ENCODE measurements at places on chromosomes 7 and 10. TPM values are rescaled to one million over a fixed set of nuclear protein-coding genes. Genes with fewer than 3 reads are reported as not detected.
A peak's percentile ranks its signal among the peaks of the same experiment; 100 is the strongest.

DNA sequence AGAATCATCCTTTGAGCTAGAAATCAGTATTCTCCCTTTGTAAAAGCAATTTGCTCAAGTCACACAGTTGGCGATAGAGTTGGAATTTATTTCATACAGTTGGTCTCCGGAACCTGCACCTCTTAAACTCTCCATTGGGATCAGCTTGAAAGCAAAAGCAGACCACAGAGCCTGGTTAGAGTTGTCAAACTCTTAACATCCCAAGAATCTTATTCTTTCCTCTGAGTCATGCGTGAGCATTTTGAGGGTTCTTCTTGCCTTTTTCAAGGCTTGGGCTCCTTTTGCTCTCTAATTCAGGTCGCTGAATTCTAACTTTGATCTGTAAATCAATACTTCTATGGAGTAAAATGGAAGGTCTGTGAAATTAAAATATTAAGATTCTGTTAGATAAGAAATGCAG lies 19.6 kb upstream of the SCIN start:
- DNase-seq, result no peak
- no peaks in the 10 kb centered on the region for H3K4me1 ChIP-seq
- no peaks in the 10 kb centered on the region for H3K27me3 ChIP-seq

CPA4 gene
- not detected for total RNA-seq

TFPI2 gene
- 1.5 TPM for total RNA-seq

GRCh38 chr7:380711-381210 lies 90.8 kb downstream of the FOXL3 start:
- H3K27ac ChIP-seq, result no peak overlapping the region
- DNase-seq, result peak; percentile 42
- peaks cover 11% of the 10 kb centered on the region for H3K4me1 ChIP-seq
- H3K4me3 ChIP-seq, result no peak overlapping the region
- no peaks in the 10 kb centered on the region for H3K36me3 ChIP-seq
- H3K27me3 ChIP-seq, result peaks cover 22% of the 10 kb centered on the region

FOXL3 gene
- not detected for total RNA-seq

DNA sequence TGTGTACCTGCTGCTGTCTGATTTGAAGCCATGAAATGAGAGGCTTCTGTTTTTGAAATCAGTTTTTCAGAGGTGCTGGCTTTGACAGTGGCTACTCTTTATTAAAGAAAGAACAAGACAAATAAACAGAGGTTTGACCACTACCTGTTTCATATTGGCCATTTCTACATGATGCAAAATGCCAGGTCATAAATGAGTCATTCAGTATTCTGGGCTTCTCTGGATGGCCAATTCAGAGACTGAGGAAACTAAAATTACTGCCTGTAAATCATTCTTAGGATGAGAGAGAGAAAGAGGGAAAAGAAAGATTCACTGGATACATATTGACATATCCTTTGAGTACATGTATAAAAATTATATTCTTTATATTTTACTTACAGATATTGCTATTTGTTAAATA lies 303.3 kb upstream of the ETV1 start:
- no peak for DNase-seq
- H3K36me3 ChIP-seq, result no peaks in the 10 kb centered on the region
- no peaks in the 10 kb centered on the region for H3K27me3 ChIP-seq
- H3K27ac ChIP-seq, result no peak overlapping the region
- H3K4me3 ChIP-seq, result no peak overlapping the region

DNA sequence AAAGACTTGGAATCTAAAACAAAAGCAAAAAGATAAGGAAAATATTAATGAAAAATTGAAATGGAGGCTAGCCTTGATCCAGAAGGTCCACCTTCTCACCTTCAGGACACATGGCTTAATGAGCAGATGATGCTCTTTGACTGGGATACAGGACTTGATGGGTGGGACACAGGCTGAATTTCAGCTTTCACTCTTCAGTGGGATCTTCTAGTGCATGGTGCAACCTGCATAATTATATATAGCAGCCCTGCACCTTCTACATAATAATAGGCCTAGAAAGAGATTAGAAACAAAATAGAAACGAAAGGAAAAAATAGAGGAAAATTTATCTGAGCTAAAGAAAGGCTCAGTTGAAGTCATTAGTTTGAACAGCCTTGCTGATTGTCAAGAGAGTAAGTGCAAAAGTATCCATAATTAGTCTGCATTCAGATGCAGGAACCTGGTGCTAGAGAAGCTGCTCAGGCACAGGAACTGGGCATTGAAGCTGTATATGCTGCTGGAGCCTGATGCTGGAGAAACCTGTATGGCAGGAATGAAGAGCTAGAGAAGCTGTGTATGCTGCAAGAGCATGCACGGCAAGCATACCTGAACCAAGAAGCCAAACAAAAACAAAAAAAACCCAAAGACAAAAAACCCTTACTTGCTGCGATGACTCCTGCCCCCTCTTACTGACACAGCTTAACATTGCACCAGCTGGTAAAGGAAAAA lies 19.4 kb downstream of the MKLN1 start:
- DNase-seq, result peak; percentile 11
- peaks cover 10% of the 10 kb centered on the region for H3K4me1 ChIP-seq
- no peak overlapping the region for H3K4me3 ChIP-seq
- H3K27ac ChIP-seq, result peak overlapping the region; percentile 54
- H3K27me3 ChIP-seq, result no peaks in the 10 kb centered on the region
- no peaks in the 10 kb centered on the region for H3K36me3 ChIP-seq

NCF1 gene
- total RNA-seq, result not detected

DNA sequence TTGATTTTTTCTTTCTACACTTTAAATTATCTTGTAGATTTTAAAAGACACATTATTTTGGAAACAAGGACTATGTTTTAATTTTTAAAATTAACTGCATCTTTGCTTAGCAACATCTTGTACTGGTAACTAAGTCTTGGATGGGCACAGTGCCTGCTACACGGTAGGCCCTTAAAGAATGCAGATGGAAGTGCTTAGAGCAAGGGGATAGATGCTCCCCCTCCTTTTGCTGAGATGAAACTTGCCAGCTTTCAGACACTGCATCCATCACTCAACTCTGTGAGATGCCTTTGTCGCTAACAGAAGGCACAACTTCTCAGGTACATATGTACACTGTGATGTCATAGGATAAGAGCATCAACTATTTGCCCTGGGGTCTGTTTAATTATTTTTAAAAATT lies 103.9 kb downstream of the LRRC18 start:
- DNase-seq, result no peak
- no peak overlapping the region for H3K4me3 ChIP-seq
- no peak overlapping the region for H3K27ac ChIP-seq

GRCh38 chr10:127303105-127303504 lies 106.7 kb upstream of the INSYN2A start:
- H3K27ac ChIP-seq, result no peak overlapping the region
- DNase-seq, result no peak
- no peaks in the 10 kb centered on the region for H3K36me3 ChIP-seq
- no peaks in the 10 kb centered on the region for H3K27me3 ChIP-seq
- H3K4me3 ChIP-seq, result no peak overlapping the region

GRCh38 chr10:110462166-110463095 lies 35.3 kb upstream of the DUSP5 start:
- no peaks in the 10 kb centered on the region for H3K27me3 ChIP-seq
- no peak overlapping the region for H3K27ac ChIP-seq
- DNase-seq, result no peak
- H3K36me3 ChIP-seq, result no peaks in the 10 kb centered on the region
- H3K4me3 ChIP-seq, result no peak overlapping the region

DNA sequence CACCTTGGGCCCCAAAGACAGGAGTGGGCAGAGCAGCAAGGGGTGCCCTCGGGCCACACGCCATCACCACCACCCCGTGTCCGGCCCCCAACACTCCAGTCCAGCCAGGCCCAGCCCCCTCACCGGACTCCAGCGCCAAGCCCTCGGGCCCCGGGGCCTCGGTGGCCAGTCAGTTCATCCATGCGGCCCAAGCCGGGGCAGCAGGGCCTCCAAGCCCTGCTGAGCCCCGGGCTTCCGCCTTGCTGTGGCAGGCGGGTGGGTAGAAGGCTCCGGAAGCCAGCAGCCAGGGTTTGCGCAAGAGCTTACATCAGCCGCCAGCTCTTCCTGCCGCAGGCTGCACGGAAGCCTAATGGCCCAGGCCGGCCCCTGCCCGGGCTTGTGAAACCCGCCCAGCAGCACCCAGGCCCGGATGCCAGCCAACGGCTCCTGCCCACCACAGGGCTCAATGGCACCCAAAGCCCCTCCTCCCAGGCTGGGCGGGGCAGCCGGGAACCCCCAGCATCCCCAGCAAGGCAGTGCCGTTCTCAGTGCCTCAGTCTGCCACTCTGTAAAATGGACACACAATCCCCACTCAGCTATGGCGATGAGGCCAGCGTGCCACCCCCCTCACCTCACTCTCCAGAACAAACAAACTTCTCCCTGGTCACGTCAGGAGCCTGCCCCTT lies 26.5 kb downstream of the TNRC18 start:
- no peak overlapping the region for H3K4me3 ChIP-seq
- no peaks in the 10 kb centered on the region for H3K27me3 ChIP-seq
- H3K27ac ChIP-seq, result no peak overlapping the region
- H3K36me3 ChIP-seq, result no peaks in the 10 kb centered on the region

DNA sequence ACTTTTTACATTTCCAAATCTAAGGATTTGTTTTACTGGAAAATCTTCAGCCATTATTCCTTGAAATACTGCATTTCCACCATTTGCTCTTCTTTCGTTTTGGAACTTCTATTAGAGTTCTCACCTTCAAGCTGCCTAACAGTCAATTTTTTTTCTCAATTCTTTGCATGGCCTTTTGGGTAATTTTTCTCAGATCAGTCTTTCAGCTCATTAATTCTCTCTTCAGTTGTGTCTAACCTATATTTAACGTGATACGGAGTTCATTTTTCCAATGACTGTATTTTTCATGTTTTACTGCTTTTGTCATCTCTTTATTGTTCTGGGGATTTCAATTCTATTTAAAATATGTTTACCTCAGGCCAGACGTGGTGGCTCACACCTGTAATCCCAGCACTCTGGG lies 123.7 kb upstream of the AOAH start:
- no peaks in the 10 kb centered on the region for H3K36me3 ChIP-seq
- no peak for DNase-seq
- H3K4me3 ChIP-seq, result no peak overlapping the region
- no peaks in the 10 kb centered on the region for H3K27me3 ChIP-seq
- H3K27ac ChIP-seq, result no peak overlapping the region

- no peaks in the 10 kb centered on the region for H3K36me3 ChIP-seq
- no peak for DNase-seq
- H3K27ac ChIP-seq, result no peak overlapping the region
- H3K4me3 ChIP-seq, result no peak overlapping the region
- no peaks in the 10 kb centered on the region for H3K27me3 ChIP-seq
- no peaks in the 10 kb centered on the region for H3K4me1 ChIP-seq
Measured at GRCh38 chr7:80542398-80542797, 30.5 kb upstream of the GNAT3 start.

GRCh38 chr7:139687211-139687954 lies 90.4 kb downstream of the HIPK2 start:
- no peaks in the 10 kb centered on the region for H3K36me3 ChIP-seq
- H3K4me1 ChIP-seq, result peaks cover 5% of the 10 kb centered on the region
- H3K27me3 ChIP-seq, result no peaks in the 10 kb centered on the region
- DNase-seq, result no peak
- no peak overlapping the region for H3K4me3 ChIP-seq

SDK1 gene
- 4.4 TPM for total RNA-seq

GRCh38 chr10:83961620-83962019 lies 177.7 kb upstream of the GHITM start:
- peaks cover 34% of the 10 kb centered on the region for H3K27me3 ChIP-seq
- H3K4me1 ChIP-seq, result peaks cover 19% of the 10 kb centered on the region
- DNase-seq, result peak; percentile 54
- no peaks in the 10 kb centered on the region for H3K36me3 ChIP-seq
- no peak overlapping the region for H3K4me3 ChIP-seq

DNA sequence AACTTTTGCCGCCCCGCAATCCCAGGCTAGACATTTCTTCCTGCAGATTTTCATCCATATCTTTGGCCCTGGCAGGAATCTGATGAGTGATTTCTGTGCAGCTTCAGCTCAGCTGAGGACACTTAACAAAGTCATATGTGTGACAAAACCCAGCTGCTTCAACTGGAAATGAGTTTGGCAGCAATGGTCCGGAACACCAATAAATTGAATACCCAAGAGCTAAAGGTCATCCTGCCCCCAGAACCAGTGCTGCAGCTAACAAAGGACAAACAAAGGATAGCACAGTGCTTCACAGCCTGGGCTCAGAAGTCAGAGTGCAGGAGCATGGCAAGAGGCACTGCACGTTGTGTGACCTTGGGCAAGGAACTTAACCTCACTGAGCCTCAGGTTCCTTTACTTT lies 40.0 kb upstream of the TRIL start:
- H3K27me3 ChIP-seq, result no peaks in the 10 kb centered on the region
- no peak overlapping the region for H3K4me3 ChIP-seq
- peak; percentile 11 for DNase-seq
- no peak overlapping the region for H3K27ac ChIP-seq
- peaks cover 26% of the 10 kb centered on the region for H3K4me1 ChIP-seq

MPP7 gene
- 8.5 TPM for total RNA-seq

GRCh38 chr7:131255242-131255641 lies 72.4 kb upstream of the MKLN1 start:
- no peaks in the 10 kb centered on the region for H3K36me3 ChIP-seq
- H3K27ac ChIP-seq, result no peak overlapping the region
- no peak overlapping the region for H3K4me3 ChIP-seq
- peaks cover 3% of the 10 kb centered on the region for H3K4me1 ChIP-seq

GRCh38 chr10:131931981-131932380 lies 31.2 kb downstream of the PPP2R2D start:
- DNase-seq, result no peak
- H3K36me3 ChIP-seq, result no peaks in the 10 kb centered on the region
- no peak overlapping the region for H3K4me3 ChIP-seq
- no peak overlapping the region for H3K27ac ChIP-seq

DNA sequence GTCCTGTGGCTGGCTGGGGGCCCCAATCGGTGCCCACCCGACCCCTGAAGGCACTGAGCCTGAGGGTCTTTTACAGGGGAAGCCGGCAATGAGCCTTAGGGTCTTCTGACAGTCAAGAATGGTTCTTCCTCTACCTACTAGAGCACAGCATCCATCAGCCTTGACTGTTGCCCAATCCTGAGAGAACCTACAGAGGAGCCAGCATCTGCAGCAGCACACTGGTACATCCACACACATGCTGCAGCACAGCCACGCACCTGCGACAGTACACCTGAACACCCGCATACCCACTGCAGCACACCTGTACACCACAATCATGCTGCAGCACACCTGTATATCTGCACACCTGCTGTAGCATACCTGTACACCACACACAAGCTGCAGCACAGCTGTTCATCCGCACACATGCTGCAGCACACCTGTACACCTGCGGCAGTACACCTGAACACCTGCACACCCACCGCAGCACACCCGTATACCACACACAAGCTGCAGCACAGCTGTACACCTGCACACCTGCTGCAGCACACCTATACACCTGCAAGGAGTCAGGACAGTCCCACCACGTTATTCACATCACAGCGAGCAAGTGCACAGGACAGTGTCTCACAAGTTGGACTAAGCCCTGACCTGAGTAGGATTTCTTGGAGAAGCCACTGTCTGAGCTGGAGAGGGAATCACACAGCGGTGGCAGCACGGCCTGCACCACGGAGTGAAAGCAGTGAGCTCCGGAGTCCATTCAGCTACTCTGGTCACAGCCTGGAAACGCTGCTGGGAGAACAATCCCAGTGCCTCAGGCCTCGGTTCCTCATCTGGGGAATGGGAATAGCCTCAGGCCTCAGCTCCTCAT lies 56.4 kb downstream of the VIPR2 start:
- no peak for DNase-seq
- H3K27me3 ChIP-seq, result no peaks in the 10 kb centered on the region
- H3K36me3 ChIP-seq, result no peaks in the 10 kb centered on the region
- H3K4me3 ChIP-seq, result no peak overlapping the region
- no peaks in the 10 kb centered on the region for H3K4me1 ChIP-seq

RNLS gene
- 9.1 TPM for total RNA-seq

All from neural progenitor cell (in vitro differentiated cells).